ENCODE measurements at places on chromosomes 1 and 21. TPM values are rescaled to one million over a fixed set of nuclear protein-coding genes. Genes with fewer than 3 reads are reported as not detected.

DNA sequence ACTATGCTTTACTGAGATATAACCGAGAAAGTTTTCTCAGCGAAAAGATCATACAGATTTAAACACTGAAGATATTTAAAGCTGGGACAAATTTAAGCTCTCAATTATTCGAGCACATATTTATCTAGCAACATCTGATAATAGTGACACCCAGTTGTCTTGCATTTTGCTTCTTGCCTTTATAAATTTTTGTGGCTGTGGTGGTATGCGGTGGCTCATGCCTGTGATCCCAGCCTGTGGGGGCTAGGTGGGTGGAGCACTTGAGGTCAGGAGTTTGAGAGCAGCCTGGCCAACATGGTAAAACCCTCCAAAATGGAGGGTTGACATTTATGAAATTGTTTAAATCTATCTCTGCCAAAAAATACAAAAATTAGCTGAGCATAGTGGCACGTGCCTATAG, 312.2 kb downstream of the SPATA17 start:
- no peak for DNase-seq

DNA sequence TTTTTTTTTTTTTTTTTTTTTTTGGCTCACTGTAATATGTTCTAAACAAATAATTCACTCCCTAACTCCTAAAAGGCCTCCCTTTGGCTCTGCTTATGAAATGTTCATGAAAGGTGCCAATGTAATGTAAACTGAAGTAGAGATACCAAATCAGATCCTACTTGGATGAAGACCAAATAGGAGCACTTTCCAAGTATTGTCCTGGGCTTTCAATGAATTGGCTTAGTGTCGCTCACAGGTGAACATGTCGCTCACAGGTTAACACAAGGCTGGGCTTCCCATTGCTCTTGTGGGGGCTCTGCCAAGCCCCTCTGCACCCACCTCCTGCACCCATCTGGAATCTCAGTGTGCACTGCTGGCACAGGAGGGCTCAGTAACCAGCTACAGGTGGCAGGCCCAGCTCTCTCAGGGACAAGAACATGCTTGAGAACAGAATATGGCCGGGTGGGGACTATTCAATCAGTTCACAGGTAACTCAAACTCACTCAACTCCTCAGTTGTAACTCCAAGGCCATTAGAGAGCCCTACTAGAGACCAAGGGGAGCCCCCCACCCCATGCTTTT, 10.6 kb upstream of the CD58 start:
- DNase-seq, result no peak

DENND2C gene
- 11.3 TPM for polyA plus RNA-seq

INTS7 gene
- 20.4 TPM for polyA plus RNA-seq

EDN2 gene
- polyA plus RNA-seq, result 0.32 TPM

GRCh38 chr21:44872323-44872648, 1.2 kb downstream of the PTTG1IP start:
- no peak for DNase-seq
